ENCODE measurements at places on chromosomes 4 and X.

GRCh38 chr4:11149612-11150259, 279.0 kb downstream of the HS3ST1 start:
- DNase-seq: no peak

- DNase-seq: no peak
Observed at GRCh38 chr4:87965501-87965975, 10.0 kb upstream of the SPP1 start.

- no peak for DNase-seq
Observed at GRCh38 chrX:27186671-27187070, 276.5 kb downstream of the PPP4R3C start.

GRCh38 chr4:185774845-185775680, 36.9 kb downstream of the SORBS2 start:
- DNase-seq: no peak

GRCh38 chr4:101596781-101597552, 193.6 kb upstream of the BANK1 start:
- no peak for DNase-seq

DNA sequence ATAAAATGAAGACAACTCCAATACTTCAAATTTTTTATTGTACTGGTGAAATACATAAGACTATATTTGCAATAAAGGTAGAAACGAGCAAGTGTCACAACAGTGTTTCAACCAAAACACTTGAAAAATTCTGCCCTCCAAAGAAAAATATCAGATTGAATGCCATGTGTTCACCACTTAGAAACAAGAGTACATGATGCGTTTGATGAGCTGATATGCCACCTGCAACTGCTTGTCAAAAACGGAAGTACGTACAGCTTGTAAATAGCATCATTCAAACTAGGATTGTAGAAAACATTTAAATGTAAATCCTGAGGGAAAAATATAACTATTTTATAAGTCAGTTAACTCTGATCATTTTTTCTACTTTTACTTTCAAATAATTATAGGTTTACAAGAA, 276.1 kb downstream of the ANTXR2 start:
- DNase-seq: no peak

DNA sequence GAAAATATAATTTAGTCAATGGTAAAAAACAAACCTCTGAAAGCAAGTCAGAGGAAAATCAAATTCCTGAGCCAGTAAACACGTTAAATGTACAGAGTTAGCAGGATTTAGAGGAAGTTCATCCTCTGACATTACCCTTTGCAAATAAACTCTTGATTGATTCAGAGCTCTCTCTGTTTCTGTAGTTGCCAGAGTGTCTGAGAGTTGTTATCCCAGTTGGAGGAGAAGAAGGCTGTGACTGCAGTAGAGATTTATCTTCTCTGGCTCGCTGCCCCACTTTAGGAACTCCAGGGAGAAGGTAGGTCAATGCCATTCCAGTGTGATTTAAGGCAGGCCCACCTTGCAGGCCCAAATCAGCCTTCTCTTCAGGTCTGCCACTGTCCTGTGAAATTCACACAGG, 6.2 kb upstream of the AMOT start:
- DNase-seq: no peak

DNA sequence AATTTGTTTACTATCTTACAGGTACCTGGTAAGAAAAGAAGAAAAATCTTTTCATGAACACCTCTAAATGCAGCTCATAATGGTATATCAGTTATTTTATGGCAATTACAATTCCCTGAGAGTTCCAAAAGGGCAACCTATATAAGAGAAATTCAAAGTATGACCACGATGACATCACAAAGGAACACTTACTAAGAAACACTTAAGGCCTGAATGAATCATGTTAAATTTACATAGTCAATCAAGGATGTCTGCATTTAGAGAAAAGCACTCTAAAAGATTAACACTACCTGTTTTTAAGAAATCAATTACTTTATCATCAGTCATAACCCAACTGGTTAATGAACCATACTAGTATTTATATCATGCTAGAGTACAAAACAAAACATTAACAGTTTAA, 63.9 kb downstream of the LCORL start:
- DNase-seq: no peak

- DNase-seq: no peak
Observed at GRCh38 chr4:128958194-128958593, 135.1 kb downstream of the SCLT1 start.

DNA sequence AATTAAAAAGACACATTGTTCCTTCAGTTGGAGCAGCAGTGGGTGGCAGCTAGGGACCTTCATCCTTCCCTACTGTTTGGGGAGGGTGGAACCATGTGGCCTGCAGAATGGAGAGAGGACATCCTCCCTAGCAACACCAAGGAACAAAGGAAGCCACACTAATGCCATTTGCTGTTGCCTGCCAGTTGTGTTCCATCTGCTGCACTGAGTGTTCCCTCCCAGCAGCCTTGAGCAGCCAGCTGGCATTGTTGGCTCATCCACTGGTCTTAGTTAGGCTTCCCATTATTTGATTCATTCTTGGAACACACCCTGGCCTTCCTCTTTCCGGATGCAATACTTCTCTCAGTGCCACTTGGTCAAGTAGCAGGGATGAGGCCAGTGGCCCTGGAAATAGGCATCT, 25.0 kb upstream of the HMGB3 start:
- no peak for DNase-seq

Data from stimulated activated CD4-positive, alpha-beta T cell treated with anti-CD3 and anti-CD28 coated beads, Interleukin-12 subunit alpha, Interleukin-12 subunit beta, amount 100 ng/mL, for 48 hours (primary cell).